ENCODE measurements at places on chromosomes 11 and 22.

DNA sequence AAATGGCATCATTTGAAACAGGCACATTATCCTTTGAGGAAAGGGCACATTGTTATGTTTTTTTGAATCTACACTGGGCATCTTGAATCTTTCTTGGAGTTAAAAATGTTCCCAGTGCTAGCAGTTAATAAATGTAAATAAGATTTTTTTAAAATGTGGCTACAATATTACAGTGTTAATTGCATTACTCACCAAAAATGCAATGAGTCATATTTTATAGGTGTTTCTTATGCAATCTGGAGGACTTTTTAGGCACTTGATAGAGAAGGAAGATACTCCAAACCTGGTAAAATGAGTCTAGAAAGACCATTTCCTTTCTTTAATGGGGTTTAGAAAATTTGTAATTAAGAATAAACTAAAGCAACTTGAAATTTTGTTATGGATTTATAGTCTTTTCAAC, 238.0 kb downstream of the METTL15 start:
- peak; percentile 23 for DNase-seq

- DNase-seq = no peak
Observed at GRCh38 chr22:49719046-49719445, 108.6 kb downstream of the BRD1 start.

- DNase-seq = no peak
Observed at GRCh38 chr11:126405906-126406305, 50.4 kb downstream of the ST3GAL4 start.

GRCh38 chr11:34855754-34856095, 60.5 kb downstream of the APIP start:
- no peak for DNase-seq

GRCh38 chr11:119778391-119779194, 49.6 kb upstream of the NECTIN1 start:
- no peak for DNase-seq

DNA sequence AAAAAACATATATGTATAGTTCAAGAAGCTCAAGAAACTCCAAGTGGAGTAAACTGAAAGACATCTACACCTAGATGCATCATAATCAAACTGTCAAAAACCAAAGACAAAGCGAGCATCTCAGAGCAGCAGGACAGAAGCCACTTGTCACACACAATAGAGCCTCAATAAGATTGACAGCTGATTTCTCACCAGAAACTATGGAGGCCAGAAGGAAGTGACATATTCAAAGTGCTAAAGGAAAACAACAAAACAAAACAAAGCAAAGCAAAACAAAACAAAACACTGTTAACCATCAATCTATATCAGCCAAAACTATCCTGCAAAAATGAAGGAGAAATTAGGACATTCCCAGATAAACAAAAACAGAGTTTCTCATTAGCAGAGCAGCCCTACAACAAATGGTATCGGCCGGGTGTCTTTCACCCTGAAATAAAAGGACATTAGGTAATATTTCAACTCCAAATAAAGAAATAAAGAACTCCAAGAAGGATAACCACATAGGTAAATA, 65.8 kb upstream of the SEPTIN5 start:
- DNase-seq = no peak

GRCh38 chr11:8257003-8257664, 6.5 kb downstream of the LMO1 start:
- no peak for DNase-seq

DNA sequence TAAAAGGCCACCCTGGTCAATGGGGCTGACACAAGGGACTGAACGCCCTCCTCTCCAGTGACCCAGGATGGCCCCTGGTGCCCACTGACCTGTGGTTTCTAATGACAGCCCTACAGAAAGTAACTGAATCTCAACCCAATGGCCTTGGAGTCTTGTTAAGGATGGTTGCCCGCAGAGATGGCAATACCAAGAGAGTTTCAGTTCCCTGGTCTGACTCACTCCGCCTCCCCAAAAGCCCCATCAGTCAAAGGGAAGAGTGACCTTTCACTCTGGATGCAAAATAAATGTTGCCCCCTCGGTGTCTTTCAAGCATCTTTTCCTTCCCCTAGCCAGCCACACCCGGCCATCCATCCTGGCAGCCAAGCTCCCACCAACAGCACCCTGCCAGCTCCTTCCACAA, 57.7 kb upstream of the ISX start:
- DNase-seq = no peak

GRCh38 chr11:12938590-12939247, 70.4 kb upstream of the RASSF10 start:
- DNase-seq = no peak

Data from HS-5 (cell line).